ENCODE measurements at places on chromosomes 13 and 19.

DNA sequence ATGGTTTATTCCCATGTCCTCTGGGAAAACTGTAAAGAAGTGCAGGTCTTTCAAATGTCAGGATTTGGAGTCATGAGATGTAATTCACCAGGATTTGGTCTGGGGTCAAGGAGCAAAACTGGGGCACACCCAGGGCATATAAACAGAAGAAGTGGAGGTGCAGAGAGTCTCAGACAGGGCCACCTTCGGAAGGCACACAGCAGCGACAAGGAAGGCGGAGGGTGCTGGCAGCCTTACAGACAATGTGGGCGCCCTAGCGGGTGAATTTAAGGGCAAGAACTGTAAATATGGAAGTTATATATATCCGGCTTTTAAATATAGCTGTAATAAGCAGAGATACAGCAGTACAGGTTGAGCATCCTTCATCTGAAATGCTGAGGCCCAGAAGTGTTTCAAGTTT, 31.2 kb downstream of the DHRS12 start:
- no peak for DNase-seq

GRCh38 chr13:51697855-51698254, 106.1 kb downstream of the DHRS12 start:
- DNase-seq = no peak

GRCh38 chr13:76759877-76760276, 126.3 kb downstream of the KCTD12 start:
- no peak for DNase-seq

- DNase-seq = no peak
Measured at GRCh38 chr19:19051478-19052213, 12.1 kb upstream of the SLC25A42 start.

DNA sequence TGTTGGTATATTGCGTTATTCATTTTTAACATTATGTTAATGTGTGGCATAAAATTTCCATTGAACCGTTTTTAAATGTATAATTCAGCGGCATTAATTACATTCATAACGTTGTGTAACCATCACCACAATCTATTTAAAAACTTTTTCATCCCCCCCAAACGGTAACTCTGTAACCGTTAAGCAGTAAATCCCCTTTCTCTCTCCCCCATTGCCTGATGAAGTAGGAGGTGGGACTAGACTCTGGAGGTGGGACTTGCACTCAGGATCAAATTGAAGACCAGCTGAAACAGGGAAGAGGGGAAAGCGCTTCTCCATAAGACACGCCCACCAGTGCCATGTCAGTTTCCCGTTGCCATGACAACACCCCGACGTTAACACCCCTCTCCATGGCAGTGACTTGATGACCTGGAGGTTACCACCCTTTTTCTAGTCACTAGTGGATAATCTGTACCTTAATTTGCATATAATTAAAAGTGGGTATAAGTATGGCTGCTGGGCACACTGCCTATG, 16.8 kb downstream of the CLEC11A start:
- DNase-seq = no peak

GRCh38 chr13:77511552-77511951, 24.0 kb upstream of the SCEL start:
- no peak for DNase-seq

GRCh38 chr13:21362741-21363140, 96.4 kb downstream of the ZDHHC20 start:
- DNase-seq = no peak

GRCh38 chr19:44972802-44973201, 17.6 kb downstream of the CLPTM1 start:
- DNase-seq = no peak

GRCh38 chr13:20174656-20175405, 14.0 kb upstream of the GJA3 start:
- peak; percentile 81 for DNase-seq

GRCh38 chr13:30616927-30617314, 799 bp upstream of the USPL1 start:
- DNase-seq = peak; percentile 79

DNA sequence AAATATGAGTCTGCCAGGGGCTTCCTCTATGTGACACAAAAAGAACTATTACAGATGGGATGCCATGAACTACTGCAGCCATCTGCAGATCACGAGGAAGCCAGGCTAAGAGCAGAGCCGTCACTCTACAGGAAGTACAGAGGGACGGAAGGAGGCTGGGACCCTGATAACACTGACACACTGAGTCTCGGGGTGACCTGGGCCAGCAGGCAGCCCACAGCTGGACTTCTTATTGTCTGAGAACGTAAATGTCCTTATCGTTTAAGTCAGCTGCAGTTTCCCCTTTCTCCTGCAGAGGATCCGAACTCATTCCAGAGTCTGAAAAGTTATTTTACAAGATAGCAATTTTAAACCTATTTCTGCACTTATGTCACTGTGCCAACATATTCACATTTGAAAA, 20.7 kb downstream of the PARP4 start:
- DNase-seq = no peak

DNA sequence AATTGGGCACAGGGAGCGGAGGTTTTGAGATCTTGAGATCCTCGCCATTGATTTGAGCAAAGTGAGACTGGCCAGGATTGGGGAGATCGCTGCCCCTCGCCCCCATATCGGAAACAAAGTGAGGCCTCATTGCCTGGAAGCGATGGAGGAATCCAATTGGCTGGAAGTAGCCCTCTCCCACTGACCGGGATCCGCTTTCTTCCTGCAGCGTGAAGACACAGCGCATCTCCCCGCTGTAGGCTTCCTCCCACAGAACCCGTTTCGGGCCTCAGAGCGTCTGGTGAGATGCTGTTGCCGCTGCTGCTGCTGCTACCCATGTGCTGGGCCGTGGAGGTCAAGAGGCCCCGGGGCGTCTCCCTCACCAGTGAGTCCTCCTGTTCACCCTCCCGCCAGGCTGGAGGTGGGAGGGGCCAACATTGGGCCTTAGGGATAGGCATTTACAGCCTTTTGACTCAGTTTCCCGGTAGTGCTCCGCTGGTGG, 438 bp downstream of the PRKCSH start:
- no peak for DNase-seq
